ENCODE measurements at places on chromosomes 4 and X.

DNA sequence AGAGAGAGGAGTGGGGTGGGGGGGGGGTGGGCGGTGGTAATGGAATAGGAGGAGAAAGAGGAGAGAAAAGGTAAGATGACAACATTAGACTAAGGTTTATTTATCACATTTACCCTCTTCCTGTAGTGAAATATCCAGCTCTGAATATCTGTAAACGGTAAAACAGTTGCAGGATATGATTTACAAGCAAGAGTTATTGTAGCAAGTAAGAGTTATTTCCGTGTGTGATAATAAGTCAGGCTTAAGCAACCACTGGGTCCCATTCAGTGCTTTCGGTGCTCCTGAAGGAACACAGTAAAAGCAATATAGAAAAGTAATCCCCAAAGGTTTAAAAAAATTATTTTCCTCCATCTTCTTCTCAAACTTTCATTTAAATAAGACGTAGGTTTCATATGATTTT is 103.6 kb downstream of the MANBA start:
- H3K27ac ChIP-seq = no peak overlapping the region
- no peaks in the 10 kb centered on the region for H3K27me3 ChIP-seq
- no peak for DNase-seq
- H3K36me3 ChIP-seq = peaks cover 3% of the 10 kb centered on the region

DNA sequence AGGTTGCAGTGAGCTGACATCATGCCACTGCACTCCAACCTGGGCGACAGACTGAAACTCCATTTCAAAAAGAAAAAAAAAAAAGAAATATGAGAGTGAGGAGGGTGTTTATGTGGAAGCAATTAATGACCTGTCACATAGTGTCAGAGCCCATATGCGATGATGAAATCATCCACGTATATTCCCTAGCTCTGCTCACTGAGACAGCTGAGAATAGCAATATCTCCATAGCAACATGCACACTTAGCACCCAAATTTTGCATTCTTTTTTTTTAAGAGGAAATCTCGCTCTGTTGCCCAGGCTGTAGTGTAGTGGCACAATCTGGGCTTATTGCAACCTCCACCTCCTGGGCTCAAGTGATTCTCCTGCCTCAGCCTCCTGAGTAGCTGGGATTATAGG is 31.5 kb upstream of the OPHN1 start:
- no peak for DNase-seq
- no peak overlapping the region for H3K27ac ChIP-seq
- no peak overlapping the region for H3K4me3 ChIP-seq
- H3K4me1 ChIP-seq = no peaks in the 10 kb centered on the region
- H3K36me3 ChIP-seq = no peaks in the 10 kb centered on the region

DNA sequence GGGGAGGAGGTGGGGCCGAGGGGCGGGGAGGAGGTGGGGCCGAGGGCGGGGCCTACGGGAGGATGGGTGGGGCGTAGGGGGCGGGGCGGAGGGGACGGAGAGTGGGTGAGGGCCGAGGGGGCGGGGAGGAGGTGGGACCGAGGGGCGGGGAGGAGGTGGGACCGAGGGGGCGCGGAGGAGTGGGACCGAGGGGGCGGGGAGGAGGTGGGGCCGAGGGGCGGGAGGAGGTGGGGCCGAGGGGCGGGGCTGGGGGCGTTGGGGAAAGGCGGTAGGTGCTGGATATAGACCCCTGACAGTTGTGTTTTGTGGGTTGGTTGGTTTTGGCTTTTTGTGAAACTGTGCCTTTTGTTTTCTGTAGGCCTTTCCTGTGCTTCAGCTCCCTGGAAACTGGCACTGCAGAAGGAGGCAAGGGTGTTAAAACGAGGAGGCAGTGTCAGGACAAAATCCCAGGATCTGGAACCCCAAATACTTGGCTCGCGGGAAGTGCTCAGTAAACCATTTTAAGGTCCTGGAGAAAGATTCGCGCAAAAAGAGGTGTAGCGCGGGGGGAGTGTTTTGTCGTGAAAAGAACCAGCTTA is 580 bp upstream of the MMGT1 start:
- no peak overlapping the region for H3K27ac ChIP-seq
- DNase-seq = peak; percentile 65
- H3K27me3 ChIP-seq = no peaks in the 10 kb centered on the region

- H3K4me3 ChIP-seq = no peak overlapping the region
- H3K4me1 ChIP-seq = no peaks in the 10 kb centered on the region
- H3K27me3 ChIP-seq = no peaks in the 10 kb centered on the region
- no peak overlapping the region for H3K27ac ChIP-seq
- no peak for DNase-seq
- no peaks in the 10 kb centered on the region for H3K36me3 ChIP-seq
Measured at GRCh38 chr4:181330654-181331201, 912.5 kb upstream of the TENM3 start.

GRCh38 chr4:8201321-8201781 is 2.3 kb downstream of the SH3TC1 start:
- H3K36me3 ChIP-seq = no peaks in the 10 kb centered on the region
- H3K27ac ChIP-seq = peak overlapping the region; percentile 52
- no peaks in the 10 kb centered on the region for H3K27me3 ChIP-seq
- peak overlapping the region; percentile 82 for H3K4me3 ChIP-seq

DNA sequence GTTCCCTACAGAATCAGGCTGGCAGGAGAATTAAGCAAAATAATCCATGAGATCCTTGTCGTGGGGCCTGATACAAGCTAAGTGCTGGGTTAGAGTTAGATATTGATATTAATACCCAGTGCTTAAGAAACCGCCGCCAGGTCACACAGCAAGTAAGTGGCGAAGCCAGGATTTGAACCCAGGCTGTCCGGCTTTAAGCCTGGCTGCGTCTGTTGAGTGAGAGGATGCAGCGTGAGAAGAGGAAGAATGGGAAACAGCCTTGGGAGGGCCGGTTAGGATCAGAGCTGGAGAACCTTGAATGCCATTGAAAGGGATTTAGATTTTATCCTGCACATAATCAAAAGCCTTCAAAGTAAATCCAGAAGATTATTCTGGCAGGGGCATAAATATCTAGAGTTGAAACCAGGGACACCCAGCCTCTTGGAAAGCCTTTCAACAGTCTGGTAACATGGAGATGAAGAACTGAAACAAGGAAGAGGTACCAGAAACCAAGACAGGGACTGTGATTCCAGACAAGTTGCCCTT is 64.8 kb upstream of the HELT start:
- H3K27me3 ChIP-seq = peaks cover 18% of the 10 kb centered on the region
- H3K36me3 ChIP-seq = no peaks in the 10 kb centered on the region
- no peaks in the 10 kb centered on the region for H3K4me1 ChIP-seq
- no peak overlapping the region for H3K4me3 ChIP-seq

GRCh38 chr4:8831221-8832112 is 40.2 kb downstream of the HMX1 start:
- H3K36me3 ChIP-seq = no peaks in the 10 kb centered on the region
- H3K27ac ChIP-seq = no peak overlapping the region

- H3K27ac ChIP-seq = no peak overlapping the region
- no peak for DNase-seq
- H3K36me3 ChIP-seq = no peaks in the 10 kb centered on the region
- no peak overlapping the region for H3K4me3 ChIP-seq
Measured at GRCh38 chr4:73729534-73730165, 10.7 kb upstream of the CXCL8 start.

DNA sequence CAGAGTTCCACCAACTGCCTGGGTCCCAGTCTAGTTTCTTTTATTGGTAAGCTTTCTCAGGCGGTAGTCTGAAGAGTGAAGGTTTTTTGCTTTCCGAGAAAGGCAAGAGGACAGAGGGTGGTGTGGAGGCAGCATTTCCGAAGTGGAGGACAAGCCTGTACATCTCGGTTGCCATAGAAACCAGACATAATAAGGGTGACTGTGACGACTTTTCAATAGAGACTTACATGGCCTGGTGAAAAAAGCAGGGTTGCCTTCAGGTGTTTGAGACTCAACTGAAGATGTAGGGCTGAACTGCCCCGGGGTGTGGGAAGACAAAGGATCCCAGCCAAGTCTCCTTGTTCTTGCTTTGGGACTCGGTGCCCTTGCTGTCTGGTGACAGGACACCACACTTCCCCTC is 53.6 kb upstream of the RAB40AL start:
- peaks cover 3% of the 10 kb centered on the region for H3K36me3 ChIP-seq
- no peak overlapping the region for H3K27ac ChIP-seq
- no peak overlapping the region for H3K4me3 ChIP-seq
- no peak for DNase-seq

DNA sequence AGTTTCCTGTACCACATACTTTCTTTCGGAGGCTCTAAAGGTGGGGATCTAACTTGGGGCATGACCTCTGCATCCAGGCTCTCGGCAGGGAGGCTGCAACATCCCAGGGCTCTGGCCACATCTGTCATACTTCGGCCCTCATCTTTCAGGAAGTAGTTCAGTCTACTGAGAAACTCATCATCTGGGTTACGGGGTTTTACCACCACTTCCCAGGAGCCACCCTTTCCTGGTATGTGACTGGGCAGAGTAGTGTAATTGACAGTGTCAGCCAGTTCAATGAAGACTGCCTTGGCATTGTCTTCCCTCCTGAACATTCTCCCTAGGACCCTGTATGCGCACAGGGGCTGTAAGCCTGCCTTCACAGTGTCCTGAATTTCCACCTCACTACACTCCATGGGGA is 2.8 kb downstream of the PNMA5 start:
- H3K4me3 ChIP-seq = no peak overlapping the region
- H3K36me3 ChIP-seq = no peaks in the 10 kb centered on the region
- H3K4me1 ChIP-seq = no peaks in the 10 kb centered on the region
- H3K27ac ChIP-seq = no peak overlapping the region
- DNase-seq = no peak
- H3K27me3 ChIP-seq = no peaks in the 10 kb centered on the region

DNA sequence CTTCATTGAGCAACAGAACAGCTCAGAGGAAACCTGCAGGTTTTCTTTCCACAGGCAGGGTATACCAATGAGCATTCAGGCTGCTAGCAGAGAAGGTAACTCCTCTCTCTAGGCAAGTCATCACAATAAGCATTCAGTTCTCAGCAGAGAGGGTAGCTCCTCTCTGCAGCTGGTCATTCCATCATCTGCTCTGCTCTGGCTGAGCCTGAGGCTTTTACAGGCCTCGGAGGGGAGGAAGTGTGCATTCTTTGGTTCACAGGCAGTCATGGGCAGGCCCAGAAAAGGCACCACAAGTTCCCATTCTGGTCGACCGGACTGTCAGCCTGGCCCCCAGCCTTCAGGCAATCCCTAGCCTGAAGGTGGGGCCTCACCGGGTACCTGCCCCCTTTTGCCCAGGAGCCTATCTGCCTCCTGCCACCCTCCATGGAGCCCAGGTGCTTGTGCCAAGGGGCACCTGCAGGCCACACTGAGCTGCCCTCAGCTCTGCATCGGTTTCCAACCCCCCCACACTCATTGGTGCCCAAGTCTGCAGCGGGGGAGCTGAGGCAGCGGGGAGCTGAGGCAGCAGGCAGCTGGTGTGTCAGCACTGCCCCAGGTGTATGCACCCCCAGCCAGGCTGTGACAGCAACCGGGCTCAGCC is 83.1 kb downstream of the PRDM5 start:
- H3K4me1 ChIP-seq = peaks cover 11% of the 10 kb centered on the region
- H3K36me3 ChIP-seq = no peaks in the 10 kb centered on the region
- no peak overlapping the region for H3K4me3 ChIP-seq
- no peaks in the 10 kb centered on the region for H3K27me3 ChIP-seq

DNA sequence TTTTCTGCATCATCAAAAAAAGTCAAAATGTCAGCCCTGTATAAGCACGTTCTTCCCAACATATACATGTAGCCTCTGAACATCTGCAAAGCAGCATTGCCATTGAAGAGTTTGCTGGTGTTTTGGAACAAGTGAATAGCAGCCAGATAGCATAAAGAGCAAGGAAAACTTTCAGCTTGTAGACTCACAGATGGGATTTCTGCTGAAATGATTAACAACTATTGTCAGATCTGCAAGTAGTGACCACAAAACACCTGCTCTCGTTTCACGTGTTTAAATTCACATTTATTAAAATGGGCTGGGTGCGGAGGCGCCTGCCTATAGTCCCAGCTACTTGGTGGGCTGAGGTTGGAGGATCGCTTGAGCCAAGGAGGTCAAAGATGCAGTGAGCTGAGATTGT is 123.7 kb downstream of the SPRY1 start:
- H3K4me3 ChIP-seq = no peak overlapping the region
- DNase-seq = no peak
- no peaks in the 10 kb centered on the region for H3K4me1 ChIP-seq
- no peak overlapping the region for H3K27ac ChIP-seq

DNA sequence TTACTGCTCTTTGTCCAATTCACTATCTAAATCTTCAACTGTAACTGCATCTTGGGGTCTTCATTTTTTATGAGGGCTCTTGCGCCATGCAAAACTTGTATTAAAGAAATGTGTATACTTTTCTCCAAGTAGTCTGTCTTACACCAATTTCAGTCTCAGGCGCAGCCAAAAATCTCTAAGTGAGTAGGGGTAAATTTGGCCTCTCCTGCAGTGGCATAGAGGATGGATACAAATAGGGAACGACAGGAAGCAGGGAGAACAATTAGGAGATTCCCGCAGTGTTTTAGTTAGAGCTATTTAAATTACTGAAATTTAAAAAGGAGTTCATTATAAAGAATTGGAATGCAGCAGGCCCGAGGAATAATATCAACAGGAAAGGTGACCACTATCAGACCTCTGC is 30.2 kb downstream of the DMP1 start:
- DNase-seq = no peak
- H3K27ac ChIP-seq = no peak overlapping the region
- H3K4me1 ChIP-seq = no peaks in the 10 kb centered on the region
- H3K4me3 ChIP-seq = no peak overlapping the region
- no peaks in the 10 kb centered on the region for H3K27me3 ChIP-seq

GRCh38 chr4:2298532-2298991 is 36.7 kb upstream of the MXD4 start:
- H3K27me3 ChIP-seq = no peaks in the 10 kb centered on the region
- DNase-seq = no peak
- no peaks in the 10 kb centered on the region for H3K36me3 ChIP-seq
- no peak overlapping the region for H3K4me3 ChIP-seq
- peaks cover 29% of the 10 kb centered on the region for H3K4me1 ChIP-seq

DNA sequence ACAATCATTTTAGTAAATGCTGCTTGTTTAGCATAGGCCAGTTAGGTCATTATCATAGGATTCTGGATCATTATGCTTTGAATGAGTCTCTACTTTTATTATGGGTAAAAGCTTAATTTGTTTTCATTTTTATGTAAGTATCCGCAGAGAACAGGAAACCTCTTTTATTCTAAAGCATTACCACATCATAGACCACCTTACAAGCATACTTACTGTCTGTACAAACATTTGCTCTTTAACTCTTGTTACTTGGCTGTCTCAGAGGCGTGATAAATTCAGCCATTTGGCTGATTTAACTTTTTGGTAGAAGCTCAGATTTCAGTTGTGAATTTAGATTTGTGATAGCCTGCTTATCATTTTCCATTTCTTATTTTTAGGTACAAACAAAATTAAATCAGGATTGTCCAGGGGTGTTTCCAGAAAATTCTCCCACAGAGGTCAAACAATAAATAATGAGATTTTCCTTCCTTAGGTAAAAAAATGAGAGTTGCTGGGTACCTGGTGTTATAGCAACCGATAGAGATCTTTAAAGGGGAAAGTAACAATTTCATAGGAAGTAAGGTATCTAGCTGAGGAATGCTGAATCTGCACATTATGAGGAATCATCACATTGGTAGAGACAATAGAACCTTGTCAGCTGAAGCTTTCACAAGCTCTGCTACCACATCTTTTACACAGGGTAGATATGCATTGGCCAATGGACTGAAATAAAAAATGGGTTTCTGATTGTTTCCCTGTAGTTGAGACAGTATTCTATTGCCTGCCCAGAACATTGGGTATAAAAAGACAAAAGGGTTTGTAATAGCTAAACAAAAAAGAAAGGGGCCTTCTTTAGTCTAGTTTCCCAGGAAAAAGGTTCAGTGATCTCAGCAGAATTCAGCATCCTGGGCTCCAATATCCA is 62.5 kb downstream of the NDNF start:
- H3K4me3 ChIP-seq = no peak overlapping the region
- no peaks in the 10 kb centered on the region for H3K36me3 ChIP-seq
- H3K4me1 ChIP-seq = peaks cover 41% of the 10 kb centered on the region
- no peak overlapping the region for H3K27ac ChIP-seq
- H3K27me3 ChIP-seq = no peaks in the 10 kb centered on the region

Data from activated naive CD8-positive, alpha-beta T cell treated with anti-CD3 and anti-CD28 coated beads, Interleukin-2, amount 50 U/mL, for 24 hours (primary cell).